ENCODE measurements at places on chromosomes 6 and 20. TPM values are rescaled to one million over a fixed set of nuclear protein-coding genes. Genes with fewer than 3 reads are reported as not detected.

The CRISP3 gene
- not detected for total RNA-seq

The RSPH9 gene
- total RNA-seq, result 0.16 TPM

The COL19A1 gene
- total RNA-seq, result 0.83 TPM

The SEMG1 gene
- not detected for total RNA-seq

GRCh38 chr6:99138445-99138844, 190.7 kb upstream of the FBXL4 start:
- DNase-seq, result no peak

DNA sequence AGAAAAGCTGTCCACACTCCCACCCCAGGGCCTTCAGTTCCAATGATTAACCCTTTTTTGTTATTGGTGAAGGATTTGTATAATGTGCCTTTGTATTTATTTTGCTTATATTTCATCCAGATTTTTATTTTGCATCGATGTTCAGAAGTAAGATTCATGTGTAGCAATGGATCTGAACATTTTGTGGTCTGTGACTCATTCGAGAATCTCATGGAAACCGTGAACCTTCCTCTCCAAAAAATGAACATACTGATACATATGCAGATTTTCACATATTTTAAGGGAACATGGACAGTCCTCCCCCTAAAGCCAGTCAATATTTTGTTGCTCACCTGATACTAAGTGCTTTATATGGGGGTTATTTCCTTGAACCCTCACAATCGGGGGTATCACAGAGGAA, 421.8 kb upstream of the SOX4 start:
- no peak for DNase-seq

GRCh38 chr6:163695414-163695864, 280.9 kb downstream of the QKI start:
- DNase-seq, result no peak

- DNase-seq, result no peak
These were observed 19.0 kb upstream of the STX11 start for GRCh38 chr6:144131248-144131709.

- DNase-seq, result no peak
These were observed 87.0 kb downstream of the SERAC1 start for GRCh38 chr6:158080849-158081656.

GRCh38 chr20:63061771-63062100, 55.0 kb upstream of the BHLHE23 start:
- peak; percentile 21 for DNase-seq

Data from sigmoid colon (tissue), 7 donors.